ENCODE measurements at places on chromosomes 5 and 9. TPM values are rescaled to one million over a fixed set of nuclear protein-coding genes. Genes with fewer than 3 reads are reported as not detected.

ZDHHC11B gene
- 1.2 TPM for total RNA-seq

LHX3 gene
- not detected for total RNA-seq

PCDHGA10 gene
- 0.80 TPM for total RNA-seq

ADGRD2 gene
- not detected for total RNA-seq

CCL28 gene
- total RNA-seq: 0.25 TPM

All from gastrocnemius medialis (tissue), 4 donors.